ELF-1 (cell line): ENCODE measurements at places on chromosomes 7 and 10.
A peak's percentile ranks its signal among the peaks of the same experiment; 100 is the strongest.

GRCh38 chr10:113228530-113228929 lies 278.5 kb downstream of the TCF7L2 start:
- no peak for DNase-seq

DNA sequence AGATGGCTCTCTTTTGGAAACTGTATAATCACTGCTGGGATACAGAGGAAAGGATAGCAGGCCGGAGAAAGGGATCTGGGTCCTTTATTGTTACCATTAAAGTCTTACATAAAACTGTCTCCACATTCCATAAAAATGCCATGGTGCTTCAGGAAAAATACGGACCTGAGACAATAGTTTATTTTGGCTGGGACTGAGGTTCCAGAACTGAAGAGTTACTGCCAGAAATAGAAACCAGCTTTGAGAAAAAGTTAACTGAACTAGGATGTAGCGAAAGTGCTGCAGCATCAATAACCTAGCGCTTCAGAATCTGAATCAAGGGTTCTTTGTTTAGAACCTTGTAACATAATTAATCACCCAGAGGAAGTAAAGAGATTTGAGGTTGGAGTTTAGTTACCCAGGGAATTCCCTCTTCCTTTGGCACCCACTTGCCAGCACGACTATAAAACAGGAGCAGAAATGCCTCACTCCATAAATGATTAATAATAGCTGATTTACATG lies 38.0 kb downstream of the MEOX2 start:
- DNase-seq, result no peak

GRCh38 chr10:6274040-6274439 lies 71.3 kb downstream of the PFKFB3 start:
- DNase-seq, result no peak

DNA sequence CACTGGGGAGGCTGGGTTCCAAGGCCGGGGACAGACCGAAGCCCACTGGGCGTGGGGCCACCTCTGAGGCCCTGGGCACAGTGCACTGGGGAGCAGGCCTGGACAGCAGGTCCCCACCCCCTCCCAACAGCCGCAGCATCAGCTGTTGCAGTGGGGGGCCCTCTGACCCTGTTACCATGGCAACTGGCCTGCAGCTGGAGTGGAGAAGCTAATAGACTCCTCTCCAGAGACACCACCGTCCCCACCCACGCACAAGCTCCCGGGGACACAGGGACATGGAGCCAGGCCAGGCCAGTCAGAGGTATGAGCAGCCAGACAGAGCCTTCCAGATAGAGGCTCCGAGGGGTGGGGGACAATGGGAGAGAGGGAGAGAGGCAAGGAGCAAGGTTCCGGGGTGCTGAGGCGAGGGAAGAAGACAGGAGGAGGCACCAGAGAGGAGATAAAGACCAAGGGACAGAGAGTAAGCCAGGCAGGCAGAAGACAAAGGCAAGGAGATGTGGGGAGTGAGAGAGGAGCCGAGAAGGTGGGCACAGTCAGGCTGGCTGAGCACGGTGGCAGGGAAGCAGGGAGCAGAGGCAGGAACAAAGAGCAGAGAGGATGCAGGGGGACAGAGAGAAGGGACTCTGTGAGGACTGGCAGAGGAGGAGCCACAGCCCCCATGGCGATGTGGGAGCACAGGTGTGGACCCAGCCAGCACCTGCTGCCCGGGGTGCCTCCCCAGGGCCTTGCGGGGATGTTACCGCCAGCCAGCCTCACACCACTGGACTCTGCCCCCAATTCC lies 6.7 kb downstream of the KCNH2 start:
- DNase-seq, result no peak

- DNase-seq, result no peak
Measured at GRCh38 chr10:66538908-66539307, 386.9 kb upstream of the LRRTM3 start.

- no peak for DNase-seq
Measured at GRCh38 chr10:117246997-117247671, 6.2 kb downstream of the SLC18A2 start.

DNA sequence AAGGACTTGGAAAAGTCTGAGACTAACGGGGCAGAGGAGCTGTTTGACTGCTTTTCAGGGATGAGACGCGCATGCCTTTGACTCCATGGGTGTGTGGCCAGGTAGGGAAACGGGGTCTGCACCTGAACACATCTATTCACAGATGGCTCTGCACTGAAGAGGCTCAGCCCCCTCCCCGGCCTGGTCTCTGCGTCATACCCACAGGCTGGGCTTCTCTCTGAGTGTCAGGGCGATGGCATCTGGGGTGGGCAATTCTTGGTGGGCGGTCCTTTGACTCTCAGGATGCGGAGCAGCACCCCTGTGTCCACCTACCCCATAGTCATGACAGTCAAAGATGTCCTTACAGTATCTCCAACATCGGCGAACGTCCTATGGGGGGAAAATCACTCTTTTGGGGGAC lies 23.0 kb downstream of the PFKP start:
- no peak for DNase-seq

- DNase-seq, result peak; percentile 43
Measured at GRCh38 chr10:51918884-51919325, 219.5 kb upstream of the CSTF2T start.
